Naive thymus-derived CD4-positive, alpha-beta T cell (primary cell): ENCODE measurements at places on chromosomes 2 and 18.

- no peak for DNase-seq
Observed at GRCh38 chr2:67566958-67567635, 170.0 kb downstream of the ETAA1 start.

- no peak for DNase-seq
Observed at GRCh38 chr2:98161186-98161585, 74.2 kb downstream of the VWA3B start.

- DNase-seq: no peak
Observed at GRCh38 chr2:95391641-95392310, 10.7 kb upstream of the FAHD2A start.

GRCh38 chr2:14235667-14236066, 396.9 kb upstream of the LRATD1 start:
- no peak for DNase-seq

- no peak for DNase-seq
Observed at GRCh38 chr18:23612434-23613090, 26.3 kb upstream of the NPC1 start.

- DNase-seq: no peak
Observed at GRCh38 chr18:9792565-9793245, 84.6 kb downstream of the RAB31 start.

DNA sequence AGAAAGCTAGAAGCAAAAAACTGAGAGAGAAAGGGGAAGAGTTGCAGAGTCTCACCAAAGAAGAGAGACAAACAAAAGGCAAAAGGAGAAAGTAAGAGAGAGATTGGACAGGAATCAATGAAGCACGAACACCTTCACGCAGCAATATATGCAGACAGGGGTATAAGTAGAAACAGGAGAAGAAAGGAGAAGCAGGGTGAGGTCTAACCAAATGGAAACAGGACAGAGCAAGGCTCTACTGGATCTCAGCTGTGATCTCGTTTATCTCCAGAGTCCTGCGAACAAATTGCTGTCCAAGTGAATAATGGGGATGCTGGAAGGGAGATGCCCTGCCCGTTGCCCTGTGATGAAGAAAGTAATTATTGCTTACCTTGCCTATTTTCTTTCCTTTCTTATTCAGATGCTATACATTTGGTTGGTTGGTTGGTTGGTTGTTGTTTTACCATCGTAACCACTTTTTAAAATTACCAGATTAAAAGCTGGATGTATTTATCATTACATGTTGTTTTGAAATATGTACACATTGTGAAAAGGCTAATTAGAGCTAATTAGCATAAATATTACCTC, 34.0 kb downstream of the SP100 start:
- no peak for DNase-seq

- DNase-seq: no peak
Observed at GRCh38 chr18:47110492-47111274, 39.6 kb downstream of the HDHD2 start.

DNA sequence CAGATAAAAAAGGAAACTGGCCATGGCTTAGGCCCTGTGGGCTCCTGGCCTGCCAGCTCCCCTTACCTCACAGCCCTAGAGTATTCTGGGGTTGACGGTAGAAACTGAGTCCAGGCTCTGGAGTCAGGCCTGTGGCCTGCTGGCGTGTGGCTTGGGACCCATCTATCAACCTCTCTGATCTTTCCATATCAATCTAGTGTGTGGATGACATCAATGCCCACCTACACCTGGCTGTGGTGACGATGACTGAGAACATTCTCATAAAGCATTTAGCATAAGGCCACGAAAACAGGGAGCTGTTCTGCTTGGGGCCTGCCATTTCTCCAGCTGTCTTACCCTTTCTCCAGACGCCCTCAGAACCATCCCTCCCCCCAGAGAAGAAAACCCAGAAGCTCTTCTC, 17.9 kb downstream of the PCARE start:
- DNase-seq: no peak

- no peak for DNase-seq
Observed at GRCh38 chr2:173296235-173296634, 58.4 kb upstream of the CDCA7 start.

- DNase-seq: no peak
Observed at GRCh38 chr2:133143645-133144044, 424.6 kb downstream of the NCKAP5 start.

GRCh38 chr2:108573061-108573460, 38.8 kb downstream of the LIMS1 start:
- DNase-seq: no peak

GRCh38 chr2:177405029-177405692, 12.6 kb downstream of the AGPS start:
- DNase-seq: no peak

GRCh38 chr2:18915227-18915626, 325.9 kb upstream of the NT5C1B start:
- no peak for DNase-seq

GRCh38 chr2:234307322-234307961, 189.4 kb downstream of the ARL4C start:
- no peak for DNase-seq

GRCh38 chr2:131027566-131028528, 65.4 kb downstream of the FAM168B start:
- no peak for DNase-seq

DNA sequence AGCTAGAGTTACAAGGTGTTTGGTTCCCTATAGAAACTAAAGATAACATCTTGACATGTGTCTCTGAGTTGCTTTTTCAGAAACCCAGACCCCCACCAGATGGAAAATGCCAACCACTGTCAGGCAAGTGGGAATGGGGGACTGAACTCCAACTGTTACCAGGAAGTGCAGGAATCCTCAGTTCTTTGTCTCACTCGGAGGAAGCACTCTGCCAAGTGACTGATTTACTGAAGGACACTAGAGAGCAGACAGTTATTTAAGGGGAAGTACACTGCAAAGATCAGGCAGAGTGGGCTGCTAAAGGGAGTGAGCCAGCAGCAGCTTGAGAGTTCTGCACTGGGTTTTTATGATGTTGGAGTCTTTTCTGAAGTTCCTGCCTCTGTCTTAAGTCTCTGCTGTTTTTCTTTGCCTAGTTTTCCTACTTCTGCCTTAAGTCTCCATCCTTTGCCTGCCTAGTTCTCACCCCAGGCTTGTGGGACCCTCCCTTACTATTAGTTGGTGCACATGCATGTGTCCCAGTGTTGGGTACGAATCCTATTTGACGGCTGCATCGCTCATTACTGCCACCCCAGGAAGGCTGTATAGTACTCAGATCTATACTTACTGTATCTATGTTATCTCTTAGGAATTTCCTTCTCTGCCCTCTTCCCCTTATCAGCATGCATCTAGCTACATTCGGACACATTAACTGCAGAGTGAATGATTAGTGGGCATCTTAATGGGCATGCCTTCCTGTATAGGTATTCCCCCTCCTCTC, 97.1 kb downstream of the TEX51 start:
- no peak for DNase-seq

- DNase-seq: no peak
Observed at GRCh38 chr2:58769111-58769863, 528.2 kb upstream of the FANCL start.

GRCh38 chr2:197219636-197220035, 90.9 kb downstream of the ANKRD44 start:
- DNase-seq: no peak

GRCh38 chr2:134433469-134433868, 179.6 kb downstream of the MGAT5 start:
- no peak for DNase-seq

DNA sequence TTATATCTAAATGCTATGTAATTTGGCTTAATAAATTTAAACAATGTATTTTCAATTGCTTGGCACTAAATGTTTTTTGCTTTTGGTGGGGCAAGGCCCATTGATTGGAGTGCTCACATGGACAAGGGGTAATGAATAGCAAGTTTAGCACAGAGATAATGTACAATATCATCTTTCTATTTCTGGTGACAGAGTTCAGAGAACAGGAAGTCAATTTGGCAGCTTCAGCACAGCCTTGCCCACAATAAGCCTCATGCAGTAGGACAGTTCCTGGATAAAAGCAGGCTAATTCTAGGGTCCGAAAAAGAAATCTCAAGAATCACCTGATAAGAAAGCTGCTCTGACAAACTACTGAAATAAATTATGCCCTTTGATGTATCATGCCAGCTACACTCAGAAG, 443.9 kb upstream of the FSHR start:
- DNase-seq: no peak

DNA sequence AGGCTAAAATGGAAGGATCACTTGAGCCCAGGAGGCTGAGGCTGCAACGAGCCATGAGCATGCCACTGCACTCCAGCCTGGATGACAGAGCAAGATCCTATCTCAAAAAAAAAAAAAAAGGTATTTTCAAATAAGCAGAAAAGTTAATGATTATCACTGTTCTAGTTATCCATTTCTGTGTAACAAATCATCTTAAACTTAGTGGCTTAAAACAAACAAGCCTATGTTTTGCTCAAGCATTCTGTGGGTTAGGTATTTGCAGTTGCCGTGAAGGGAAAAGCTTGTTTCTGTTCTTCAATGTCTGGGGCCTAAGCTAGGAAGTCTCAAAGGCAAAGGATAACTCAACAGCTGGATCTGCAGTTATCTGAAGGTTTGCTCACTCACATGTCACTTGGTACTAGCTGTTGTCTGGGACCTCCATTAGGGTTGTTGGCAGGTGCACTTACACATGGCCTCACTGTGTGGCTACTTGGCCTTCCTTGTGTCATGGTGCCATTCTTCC, 14.1 kb downstream of the MFF start:
- no peak for DNase-seq

- DNase-seq: no peak
Observed at GRCh38 chr2:60577682-60578283, 24.3 kb upstream of the BCL11A start.

- DNase-seq: no peak
Observed at GRCh38 chr2:194105358-194105757, 1551.7 kb upstream of the SLC39A10 start.

DNA sequence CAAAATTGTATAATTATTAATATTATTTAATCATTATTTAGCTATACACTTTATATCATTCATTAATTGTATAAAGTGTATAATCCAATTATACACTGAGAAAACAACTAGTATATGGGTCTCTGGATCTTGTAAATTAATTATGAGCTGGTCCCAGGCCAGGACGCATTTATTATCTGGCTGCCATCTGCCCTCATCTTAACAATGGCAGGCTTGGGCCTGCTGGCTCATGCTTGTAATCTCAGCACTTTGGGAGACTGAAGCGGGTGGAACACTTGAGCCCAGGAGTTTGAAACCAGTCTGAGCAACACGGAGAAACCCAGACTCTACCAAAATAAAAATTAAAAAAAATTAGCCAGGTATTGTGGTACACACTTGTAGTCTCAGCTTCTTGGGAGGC, 502.2 kb upstream of the NRXN1 start:
- DNase-seq: no peak

DNA sequence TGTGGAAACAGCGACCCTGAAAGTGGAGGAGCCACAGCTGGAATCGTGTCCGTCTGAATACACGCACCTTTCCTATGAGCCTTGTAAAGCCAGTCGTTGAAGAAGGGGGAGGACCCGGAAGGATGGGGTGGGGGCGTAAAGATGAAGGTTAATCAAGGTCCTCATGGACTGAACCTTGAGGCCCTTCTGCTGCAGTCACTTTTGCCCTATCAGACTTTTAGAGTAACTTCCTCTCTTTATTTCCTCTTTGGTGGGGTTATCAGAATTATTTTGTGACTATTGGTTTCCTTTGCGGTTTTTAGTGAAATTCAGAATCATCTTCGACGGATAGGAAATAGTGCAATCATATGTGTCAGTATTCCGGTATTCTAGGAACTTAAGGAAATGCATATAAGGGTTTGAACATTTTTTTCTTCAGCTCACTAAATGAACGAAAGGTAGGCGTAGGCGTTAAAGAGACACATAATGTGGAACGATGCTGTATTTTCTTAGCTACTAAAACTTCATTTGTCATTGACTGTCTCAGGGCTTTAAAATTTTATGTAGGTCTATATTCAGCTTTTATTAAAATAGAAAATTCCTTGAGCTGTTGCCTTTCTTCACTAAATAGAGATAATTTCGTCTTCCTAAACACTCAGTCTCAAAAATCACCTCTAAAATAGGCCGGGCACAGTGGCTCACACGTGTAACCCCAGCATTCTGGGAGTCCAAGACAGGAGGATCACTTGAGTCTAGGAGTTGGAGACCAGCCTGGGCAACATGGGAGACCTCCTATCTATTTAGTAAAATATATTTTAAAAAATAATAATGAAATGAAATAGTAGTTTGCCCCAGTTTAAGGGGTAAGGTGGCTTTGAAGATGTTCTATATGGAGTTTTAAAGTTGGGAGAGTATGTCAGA, 1.4 kb upstream of the YES1 start:
- DNase-seq: peak; percentile 70

DNA sequence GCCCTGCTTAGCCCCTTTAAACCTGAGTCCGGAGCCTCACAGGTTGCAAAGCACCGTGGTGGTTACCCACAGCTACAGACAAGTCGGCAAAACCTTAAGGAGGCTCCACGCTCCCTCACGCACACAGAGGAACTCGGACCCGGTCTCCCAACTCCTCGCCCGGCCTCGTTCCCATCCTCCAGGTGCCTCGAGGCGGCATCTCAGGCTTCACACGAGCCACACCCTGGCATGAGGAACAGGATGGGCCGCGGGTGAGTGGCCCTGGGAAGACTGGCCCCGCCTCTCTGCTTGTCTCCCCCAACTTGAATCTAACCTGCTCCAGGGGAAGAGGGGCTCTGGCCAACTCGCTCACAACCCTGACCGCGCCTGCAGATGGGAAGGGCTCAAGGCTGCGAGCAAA, 97.4 kb downstream of the EIPR1 start:
- no peak for DNase-seq

DNA sequence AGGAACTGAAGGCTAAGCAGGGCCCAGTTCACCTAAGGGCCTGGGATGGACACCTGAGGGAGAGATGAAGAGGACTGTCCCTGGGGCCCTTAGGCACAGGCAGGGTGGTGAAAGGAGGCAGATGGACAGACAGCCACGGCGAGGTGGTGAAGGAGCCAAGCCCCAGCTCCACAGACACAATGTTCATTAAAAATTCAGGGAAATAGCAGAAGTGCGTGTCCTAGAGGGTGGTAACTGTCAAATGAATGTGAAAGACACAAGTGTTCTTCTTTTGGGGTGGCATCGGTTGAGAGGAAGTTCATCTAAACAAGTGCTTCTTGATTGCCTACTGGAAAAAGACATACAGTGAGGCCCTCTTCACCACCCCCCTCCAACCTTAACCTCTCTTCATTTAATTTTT, 76.2 kb upstream of the SIX2 start:
- no peak for DNase-seq

GRCh38 chr18:66196805-66197204, 407.1 kb downstream of the CDH19 start:
- no peak for DNase-seq

DNA sequence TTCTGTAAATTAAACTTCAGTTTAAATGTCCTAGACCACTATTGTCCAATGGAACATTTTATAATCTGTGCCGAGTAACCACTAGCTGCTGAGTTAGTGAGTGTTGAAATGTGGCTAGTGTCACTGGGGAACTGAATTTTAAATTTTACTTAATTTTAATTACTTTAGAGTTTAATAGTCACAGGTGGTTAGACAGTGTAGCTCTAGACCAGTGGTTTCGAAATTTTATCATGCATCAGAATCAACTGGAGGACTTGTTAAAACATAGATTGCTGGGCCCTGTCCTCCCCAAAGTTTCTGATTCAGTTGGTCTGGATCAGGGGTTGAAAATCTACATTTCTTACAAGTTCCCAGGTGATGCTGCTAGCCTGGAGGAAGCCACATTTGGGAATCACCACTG, 110.4 kb downstream of the FMNL2 start:
- DNase-seq: no peak

GRCh38 chr2:55590810-55591440, 26.5 kb downstream of the PPP4R3B start:
- no peak for DNase-seq

- no peak for DNase-seq
Observed at GRCh38 chr2:126866451-126866850, 32.2 kb upstream of the TEX51 start.

- DNase-seq: no peak
Observed at GRCh38 chr2:36801088-36801487, 104.6 kb downstream of the VIT start.
